ENCODE measurements at places on chromosomes 5 and 9.

DNA sequence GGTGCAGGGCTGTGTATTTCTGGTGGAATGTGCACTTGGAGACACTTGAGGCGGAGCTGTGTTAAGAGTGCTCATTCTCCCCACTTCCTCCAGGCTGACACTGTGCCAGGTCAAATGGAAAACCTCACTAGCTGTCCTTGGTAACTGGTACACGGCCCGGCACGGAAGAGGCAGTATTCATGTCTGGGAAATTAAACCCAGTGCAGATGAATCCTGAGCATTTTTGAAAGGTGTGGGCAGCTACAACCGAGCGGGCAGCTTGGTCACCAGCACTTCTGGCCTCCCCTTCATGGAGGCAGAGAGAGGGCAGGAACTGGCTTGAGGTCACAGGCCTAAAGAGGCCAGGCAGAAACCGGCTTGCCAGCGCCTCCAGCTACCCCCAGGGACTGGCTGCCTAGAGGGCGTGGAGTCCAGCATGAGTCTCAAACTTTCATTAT is 1.6 kb downstream of the CLPTM1L start:
- no peak for DNase-seq

- peak; percentile 43 for DNase-seq
These were observed 70.1 kb downstream of the PIP5K1B start for GRCh38 chr9:68775003-68775730.

DNA sequence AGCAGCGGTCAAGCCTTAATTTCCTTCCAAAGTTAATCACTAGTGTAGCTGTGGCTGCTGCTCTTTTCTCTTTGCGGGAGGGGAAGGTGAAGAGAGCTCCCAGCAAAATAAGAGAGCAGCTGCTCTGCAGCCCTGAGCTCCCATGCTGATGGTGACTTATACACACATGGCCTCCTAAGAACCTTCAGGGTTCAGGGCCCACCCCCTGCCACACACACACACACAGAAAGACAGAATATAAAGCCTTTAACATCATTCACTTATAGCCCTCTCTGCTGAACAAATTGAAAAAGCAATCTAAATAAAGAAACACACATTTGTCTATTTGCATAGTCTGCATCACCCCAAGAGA is 43.6 kb downstream of the GAS1 start:
- no peak for DNase-seq

- peak; percentile 91 for DNase-seq
These were observed 63.7 kb upstream of the PPP2CA start for GRCh38 chr5:134289509-134290113.

- DNase-seq: no peak
These were observed 235.1 kb downstream of the LURAP1L start for GRCh38 chr9:13009871-13010270.

GRCh38 chr9:118522093-118523028 is 818.2 kb downstream of the TLR4 start:
- DNase-seq: peak; percentile 90

Data from choroid plexus epithelial cell (primary cell).